ENCODE measurements at places on chromosomes 16 and 17.

GRCh38 chr17:16281351-16281750, 64.3 kb downstream of the PIGL start:
- DNase-seq, result no peak

DNA sequence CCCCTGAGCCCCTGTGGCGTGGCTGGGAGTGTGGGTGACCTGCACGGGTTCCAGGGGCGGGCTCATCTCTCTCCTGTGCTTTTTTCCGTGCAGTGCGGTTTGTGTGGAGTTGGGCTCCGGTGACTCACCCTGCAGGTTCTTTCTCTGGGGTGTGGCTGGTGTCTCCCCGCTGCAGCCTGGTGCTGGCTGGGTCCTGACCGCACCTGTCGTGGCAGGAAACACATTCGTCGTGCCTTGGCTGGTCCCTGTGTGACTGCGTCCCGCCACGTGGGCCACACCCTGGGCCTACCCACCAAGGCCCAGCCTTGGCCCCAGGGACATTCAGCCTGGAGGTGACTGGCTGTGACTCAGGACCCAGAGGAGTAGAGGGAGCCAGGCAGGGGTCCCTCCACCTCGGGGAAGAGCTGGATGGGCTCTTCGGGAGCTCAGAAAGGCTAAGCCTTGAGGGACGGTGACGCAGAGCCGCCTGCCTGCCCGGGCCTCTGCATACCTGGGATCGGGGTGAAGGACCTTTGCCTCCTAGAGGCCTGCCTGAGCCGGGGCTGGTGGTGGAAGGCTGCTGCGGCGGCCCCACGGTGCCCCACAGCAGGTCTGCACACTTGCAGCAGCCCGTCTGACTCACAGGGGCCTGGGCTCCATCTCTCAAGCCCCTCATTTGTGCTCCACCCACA, 7.8 kb downstream of the TRAF7 start:
- DNase-seq, result no peak

- DNase-seq, result no peak
Measured at GRCh38 chr17:76900723-76901122, 32.5 kb downstream of the MGAT5B start.

- DNase-seq, result no peak
Measured at GRCh38 chr16:259226-259625, 16.5 kb downstream of the RGS11 start.

GRCh38 chr17:28416703-28417311, 10.8 kb upstream of the SLC46A1 start:
- peak; percentile 50 for DNase-seq

GRCh38 chr16:85641776-85642176, 28.7 kb downstream of the GSE1 start:
- no peak for DNase-seq

DNA sequence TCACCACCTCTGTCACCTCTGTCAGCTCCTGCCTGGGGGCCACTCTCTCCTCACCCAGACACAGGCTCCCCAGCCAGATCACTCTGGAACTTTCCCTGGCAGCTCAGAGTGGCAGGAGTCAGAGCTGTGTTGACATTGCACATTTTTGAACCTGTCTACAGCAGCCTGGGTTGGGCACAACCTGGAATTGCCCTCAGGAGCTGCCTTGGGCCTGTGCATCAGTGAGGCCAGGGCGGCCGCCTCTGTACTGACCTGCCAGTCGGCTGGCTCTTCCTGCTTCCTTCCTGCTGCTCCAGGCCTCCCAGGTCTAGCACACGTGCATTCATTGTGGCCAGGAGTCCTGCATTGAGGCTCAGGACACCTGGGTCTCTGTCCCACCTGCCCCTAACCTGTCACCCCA, 14.2 kb upstream of the TMEM11 start:
- no peak for DNase-seq

- DNase-seq, result no peak
Measured at GRCh38 chr16:65543781-65544740, 422.2 kb upstream of the CDH11 start.

DNA sequence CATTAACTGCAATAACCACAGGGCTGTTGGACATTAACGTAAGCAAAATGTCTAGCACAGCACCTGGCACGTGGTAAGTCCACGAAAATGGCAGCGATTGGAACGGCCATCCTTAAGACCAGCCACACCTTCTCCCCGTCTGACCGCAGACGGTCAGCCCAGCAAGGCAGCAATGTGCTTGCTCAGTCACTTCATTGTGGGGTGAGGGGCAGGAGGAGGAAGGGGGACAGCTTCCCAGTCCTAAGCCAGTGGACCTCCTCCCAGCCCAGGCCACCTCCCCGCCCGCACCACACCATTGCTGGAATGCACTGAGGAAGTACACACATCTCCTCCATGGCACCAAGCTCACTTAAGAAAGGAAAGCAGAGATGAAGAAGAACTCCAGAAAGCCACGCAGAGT, 8.6 kb upstream of the MYLK3 start:
- no peak for DNase-seq

DNA sequence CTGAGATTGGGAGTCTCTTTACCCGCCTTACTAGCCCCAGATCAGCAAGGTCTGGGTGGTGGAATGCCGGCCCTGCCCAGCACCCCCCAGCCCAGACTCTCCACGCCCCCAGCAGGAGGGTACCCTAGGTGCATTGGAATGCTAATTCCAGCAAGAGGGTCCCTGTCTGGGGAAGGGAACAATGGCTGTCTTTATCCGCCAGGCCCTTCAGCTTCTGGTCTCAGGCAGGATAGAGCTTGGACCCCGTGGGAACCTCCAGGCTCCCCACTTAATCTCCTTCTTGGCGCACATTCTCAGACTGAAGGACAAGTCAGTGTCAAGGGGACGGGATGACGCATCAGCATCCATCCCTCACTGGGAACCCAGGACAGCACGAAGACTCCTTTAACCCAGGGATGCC, 85.1 kb downstream of the LITAF start:
- no peak for DNase-seq

DNA sequence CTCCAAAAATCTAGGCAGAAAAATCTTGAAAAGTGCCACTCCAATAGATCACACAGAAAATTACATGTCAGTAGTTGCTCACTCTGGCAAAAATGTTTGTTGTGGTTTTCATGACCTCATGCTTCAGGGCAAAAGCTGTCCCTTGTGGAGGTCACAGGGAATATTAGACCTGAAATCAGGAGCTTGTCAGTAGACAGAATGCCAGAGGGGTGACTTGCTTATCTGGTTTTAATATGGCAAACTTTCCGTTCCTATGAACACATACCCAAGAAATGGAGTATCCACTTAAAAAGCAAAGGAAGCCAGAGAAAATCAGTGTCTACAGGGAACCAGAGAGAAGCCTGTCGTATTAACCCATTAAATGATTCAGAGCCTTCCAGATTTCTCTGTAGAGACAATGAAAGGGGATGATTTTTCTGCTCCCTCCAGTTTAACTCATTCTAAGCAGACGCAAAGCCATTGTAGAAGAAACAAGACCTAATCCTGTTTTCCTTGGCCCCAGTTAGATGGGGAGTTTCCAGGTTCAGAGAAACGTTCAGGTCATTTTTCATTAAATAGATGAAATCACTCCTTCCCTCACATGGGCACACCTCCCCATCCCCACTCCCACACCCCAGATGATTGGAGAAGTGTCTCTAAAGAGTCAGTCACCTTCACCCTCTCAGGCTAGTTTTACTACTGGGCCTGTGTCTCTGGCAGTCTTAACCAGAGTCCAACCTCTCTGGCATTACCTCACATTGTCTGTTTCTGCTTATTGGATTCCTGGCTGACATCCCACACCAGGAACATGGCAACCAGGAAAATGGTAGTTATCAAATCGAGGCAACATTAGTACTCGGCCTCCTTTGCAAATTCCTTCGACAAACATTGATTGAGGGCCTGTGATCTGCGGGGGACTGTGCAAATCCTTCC, 6.0 kb downstream of the SOX9 start:
- no peak for DNase-seq

GRCh38 chr16:54734156-54734555, 196.5 kb upstream of the IRX5 start:
- no peak for DNase-seq

GRCh38 chr16:51255349-51255972, 104.4 kb upstream of the SALL1 start:
- DNase-seq, result no peak

GRCh38 chr16:22816475-22816874, 2.5 kb downstream of the HS3ST2 start:
- no peak for DNase-seq

Data from activated gamma-delta T cell treated with Interleukin-2 at 50 U/mL for 16 hours (primary cell).